ENCODE measurements at places on chromosomes 16 and 17.

DNA sequence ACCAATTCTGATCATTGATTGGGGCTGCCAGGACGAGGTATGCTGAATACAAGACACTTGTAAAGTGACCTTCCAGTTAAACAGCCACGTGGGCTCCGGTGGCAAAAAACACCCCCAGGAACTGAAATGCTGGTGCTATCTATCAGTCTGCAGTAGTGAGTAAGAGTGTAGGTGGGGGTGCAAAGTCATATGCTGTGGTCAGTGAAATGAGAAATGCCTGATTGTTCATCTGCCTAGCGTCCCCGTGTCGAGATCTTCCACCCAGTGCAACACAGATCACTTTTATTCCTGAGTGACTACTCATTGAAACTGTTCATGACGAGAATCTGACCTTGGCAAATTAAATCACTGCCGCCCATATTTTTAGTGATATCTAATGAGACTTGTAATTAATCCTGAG lies 806.5 kb upstream of the GOT2 start:
- DNase-seq: no peak

- DNase-seq: no peak
Measured at GRCh38 chr17:8141741-8142140, 10.5 kb downstream of the PER1 start.

DNA sequence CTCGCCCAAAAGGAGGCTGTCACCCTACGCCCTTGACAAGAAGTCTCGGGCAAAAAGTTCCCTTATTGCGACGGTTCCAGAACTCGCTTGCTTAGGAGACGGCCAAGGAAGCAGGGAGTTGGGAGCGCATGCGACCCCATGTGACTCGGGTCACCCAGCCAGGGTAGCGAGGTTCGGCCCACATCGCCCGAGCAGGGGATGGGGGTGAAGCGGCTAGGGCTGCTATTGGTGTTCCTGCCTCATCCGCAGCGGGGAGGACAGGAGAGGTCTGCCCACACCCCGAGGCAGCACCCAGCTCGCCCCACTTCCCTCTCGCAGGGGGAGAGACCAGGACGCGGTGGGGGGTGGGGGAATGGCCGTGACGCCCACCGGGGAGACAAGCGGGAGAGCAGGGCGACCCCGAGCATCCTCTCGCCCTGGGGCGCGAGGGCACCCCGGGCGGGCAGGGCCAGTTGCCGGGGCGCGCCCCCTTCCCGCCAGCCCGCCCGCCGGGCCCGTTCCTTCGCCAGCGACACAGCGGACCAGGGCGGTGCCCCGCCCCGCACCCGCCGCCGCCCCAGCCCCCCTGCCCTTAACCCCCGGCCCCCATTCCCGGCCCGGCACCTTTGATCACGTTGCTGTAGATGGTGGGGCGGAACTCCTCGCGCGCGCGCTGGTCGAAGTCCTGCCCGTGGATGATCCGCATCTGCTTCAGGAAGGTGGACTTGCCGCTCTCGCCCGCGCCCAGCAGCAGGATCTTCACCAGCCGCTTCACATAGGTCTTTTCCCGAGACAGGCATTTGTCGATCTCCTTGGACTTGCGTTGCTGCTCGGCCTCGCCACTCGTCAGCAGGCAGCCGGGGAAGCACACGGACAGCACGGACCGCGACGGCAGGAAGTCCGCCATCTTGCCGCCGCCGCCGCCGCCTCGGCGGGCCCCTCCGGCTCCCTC lies 567 bp downstream of the GNA13 start:
- DNase-seq: peak; percentile 48

DNA sequence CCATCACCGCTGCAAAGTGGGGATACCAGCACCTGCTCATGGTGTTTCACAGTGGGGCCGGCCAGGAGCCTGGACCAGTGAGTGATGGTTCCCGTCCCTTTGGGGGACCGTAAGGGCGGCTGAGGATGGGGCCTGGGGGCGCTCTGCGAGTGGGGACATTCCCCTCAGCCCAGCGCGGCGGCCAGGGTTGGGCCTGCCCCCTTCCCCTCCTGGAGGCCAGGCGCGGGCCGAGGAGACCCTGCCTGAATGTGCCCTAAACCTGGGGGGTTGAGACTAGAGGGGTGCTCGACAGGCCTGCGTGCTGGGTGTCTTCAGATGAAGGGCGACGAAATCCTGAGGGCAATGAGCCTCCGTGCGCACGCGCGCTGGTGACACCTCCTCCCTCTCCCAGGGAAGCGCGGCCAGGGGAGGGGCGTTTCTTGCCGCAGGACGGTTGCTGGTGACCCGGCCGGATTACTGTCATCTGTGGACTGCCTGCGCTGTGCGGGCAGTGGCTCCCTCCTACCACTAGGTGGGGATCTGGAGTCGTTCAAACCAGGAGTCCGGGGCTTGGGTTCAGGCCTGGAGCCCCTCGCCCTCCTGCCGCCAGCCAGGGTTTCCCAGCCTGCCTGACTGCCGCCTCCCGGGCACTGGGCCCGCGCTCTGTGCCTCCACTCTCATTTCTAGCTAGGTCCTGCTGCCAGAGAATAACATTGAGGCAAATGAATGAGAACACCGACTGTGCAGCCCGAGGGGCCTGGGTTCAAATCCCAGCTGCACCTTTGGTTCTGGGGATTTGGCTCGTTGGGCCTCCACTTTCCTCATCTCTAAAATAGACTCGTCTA lies 17.1 kb downstream of the TBX2 start:
- DNase-seq: no peak

- no peak for DNase-seq
Measured at GRCh38 chr17:81902023-81902652, at the start of gene NPB. Gene NPB, plus strand, starts transcription at chr17:81902238. Its CDS starts 40 bp downstream, at chr17:81902278.

- no peak for DNase-seq
Measured at GRCh38 chr17:2621241-2621640, 27.8 kb downstream of the PAFAH1B1 start.

GRCh38 chr16:49337814-49338350 lies 35.7 kb upstream of the C16orf78 start:
- DNase-seq: no peak

- no peak for DNase-seq
Measured at GRCh38 chr16:582614-583331, 7.1 kb upstream of the RAB40C start.

DNA sequence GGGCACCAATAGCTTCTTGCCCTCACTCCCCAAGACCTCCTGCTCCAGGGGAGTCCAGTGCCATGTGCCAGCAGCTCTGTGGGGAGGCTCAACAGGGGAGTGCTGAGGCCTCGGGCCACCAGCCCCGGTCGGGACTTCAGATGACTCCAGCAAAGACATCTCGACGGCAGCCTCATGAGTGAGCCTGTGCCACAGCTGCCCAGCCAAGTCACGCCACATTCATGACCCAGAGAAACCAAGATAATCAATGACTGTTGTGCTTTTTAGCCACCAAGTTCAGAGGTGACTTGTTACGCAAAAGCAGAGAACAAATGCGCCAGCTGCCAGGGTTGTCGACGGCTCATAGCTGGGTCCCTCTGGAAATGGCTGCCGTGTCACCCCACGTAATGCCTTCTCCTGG lies 157.5 kb downstream of the BANP start:
- DNase-seq: no peak

- DNase-seq: no peak
Measured at GRCh38 chr16:72911971-72912370, 136.0 kb downstream of the ZFHX3 start.

DNA sequence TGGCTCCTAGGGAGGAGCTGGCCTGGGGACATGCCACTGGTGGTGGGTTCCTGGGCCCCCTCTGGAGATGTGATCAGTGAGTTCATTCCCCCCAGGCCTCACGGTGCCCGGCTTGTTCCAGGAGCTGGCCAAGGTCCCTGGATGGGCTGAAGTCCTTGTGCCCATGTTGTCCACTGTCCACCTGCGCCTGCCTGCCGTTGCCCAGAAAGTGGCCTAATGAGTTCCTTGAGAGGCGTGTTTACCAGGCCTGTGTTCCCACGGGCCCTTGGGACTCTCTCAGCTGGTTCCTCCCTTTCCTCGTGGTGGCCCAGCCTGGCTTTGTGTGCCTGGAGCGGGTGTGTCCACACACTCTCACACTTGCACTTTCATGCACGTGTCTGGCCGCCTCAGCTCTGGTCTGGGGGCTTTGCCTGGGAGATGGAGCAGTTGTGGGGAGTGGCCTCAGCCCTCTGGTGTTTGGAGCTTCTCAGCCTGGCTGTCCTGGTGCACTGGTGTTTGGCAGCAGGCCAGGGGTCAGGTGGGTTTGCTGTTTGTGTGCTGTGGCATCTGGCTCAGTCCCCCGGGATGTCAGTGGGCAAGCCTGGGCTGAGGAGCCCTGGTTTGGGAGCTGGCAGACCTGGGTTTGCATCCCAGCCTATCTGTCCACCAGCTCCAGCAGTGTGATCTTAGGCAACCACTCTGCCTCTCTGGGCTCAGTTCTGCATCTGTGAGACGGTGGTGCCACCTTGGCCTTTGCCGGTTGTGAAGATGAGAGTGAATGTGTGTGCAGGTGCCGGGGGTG lies 18.0 kb downstream of the ADCY7 start:
- no peak for DNase-seq

- DNase-seq: no peak
Measured at GRCh38 chr16:49464877-49465504, 91.4 kb downstream of the C16orf78 start.

GRCh38 chr16:49639739-49640431 lies 216.0 kb downstream of the ZNF423 start:
- DNase-seq: no peak

DNA sequence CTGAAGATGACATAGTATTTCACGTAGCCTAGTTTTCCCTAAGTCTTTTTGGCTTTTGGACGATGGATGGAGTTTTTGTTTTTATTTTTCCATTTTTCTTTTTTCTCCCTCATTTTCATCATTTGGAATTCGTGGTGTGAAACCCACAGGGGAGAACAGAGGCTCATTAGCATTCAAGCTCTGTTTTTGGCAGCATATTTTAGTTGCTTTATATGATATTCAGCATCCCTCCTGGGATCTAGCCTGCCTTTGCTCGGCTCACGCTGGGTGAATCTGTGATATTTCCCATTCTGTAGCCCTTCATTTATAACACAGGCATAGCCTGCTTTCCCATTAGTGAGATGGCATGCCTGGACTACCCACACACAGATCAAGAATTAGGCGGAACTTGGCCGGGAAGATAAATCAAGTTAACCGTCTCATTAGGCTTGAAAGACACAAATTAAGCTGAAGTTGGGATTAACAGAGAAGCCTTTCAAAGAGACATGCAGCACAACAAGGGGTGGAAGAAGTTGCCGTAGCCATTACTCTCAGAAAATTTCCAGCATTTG lies 20.1 kb upstream of the CLEC19A start:
- DNase-seq: no peak

DNA sequence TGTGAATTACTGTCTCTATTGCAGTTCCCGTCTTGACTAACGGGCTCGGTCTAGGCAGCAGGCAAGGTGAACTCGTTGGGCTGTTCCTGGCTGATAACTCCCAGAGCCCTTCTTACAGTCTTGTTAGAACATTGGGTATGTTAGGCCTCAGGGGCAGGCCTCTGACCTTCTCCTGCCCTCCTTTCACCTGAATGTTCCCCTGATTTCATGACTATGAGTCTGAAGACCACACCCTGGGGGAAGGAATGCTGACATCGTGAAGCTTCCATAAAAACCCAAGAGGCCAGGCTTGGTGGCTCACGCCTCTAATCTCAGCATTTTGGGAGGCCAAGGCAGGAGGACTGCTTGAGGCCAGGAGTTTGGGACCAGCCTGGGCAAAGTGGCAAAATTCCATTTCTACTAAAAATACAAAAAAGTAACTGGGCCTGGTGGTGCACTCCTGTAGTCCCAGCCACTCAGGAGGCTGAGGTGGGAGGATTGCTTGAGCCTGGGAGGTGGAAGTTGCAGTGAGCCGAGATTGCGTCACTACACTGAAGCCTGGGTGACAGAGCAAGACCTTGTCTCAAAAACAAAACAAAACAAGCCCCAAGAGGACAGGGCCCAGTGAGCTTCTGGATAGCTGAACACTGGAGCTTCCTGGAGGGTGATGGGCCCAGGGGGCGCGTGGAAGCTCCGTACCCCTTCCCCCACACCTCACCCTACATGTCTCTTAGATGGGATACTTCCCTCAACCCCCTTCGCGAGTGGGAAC lies 47.8 kb upstream of the FBXO47 start:
- DNase-seq: no peak

GRCh38 chr17:36900160-36900512 lies 37.1 kb upstream of the LHX1 start:
- DNase-seq: no peak

DNA sequence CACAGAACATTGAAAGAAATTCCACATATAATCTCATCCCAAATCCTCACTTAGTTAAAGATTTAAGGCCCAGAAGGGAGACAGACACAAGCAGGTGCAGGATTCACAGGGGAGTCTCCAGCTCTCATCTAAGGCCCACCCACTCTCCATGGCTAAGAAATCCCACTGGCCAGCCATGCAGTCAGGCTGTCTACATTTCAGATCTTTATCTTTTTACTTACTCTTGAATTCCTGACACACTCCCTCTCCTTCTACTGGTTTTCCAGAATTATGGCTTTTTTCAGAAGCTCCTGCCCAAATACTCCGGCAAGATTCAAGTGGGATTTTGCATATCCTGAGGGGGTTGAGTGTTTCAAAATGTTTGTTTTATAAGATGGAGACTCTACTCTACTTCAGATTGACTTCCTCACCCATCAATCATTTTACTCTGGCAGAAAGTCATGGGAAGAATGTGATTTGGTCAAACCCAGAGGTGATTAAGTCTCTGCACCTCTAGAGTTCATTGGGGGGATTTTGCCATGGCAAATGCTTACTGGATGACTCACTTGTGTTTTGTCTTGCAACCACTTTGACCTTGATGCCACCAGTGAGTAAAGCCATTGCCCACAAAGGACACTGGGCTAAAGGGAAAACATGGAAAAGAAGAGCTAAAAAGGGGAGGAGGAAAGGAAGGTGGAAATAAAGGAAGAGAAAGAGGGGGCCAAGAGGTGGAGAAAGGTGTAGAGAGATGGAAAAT lies 688.8 kb upstream of the SALL1 start:
- no peak for DNase-seq

DNA sequence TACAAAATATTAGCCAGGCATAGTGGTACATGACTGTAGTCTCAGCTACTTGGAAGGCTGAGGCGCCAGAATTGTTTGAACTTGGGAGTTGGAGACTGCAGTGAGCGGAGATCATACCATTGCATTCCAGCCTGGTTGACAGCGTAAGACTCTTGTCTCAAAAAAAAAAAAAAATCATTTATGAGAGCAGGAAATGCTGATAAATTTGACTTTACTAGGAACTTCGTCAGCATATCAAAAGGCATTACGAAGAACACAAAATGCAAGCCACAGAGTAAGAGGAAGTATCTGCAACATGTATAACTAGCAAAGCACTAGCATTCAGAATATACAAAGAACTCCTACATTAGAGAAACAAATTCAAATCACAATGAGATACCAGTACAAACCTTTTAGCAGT lies 279.3 kb downstream of the ZFHX3 start:
- no peak for DNase-seq

Measured in stimulated activated CD8-positive, alpha-beta memory T cell treated with anti-CD3 and anti-CD28 coated beads, Interleukin-12 subunit alpha, Interleukin-12 subunit beta, amount 100 ng/mL, for 4 hours (primary cell).